ENCODE measurements at places on chromosomes 4 and X.
A peak's percentile ranks its signal among the peaks of the same experiment; 100 is the strongest.

GRCh38 chr4:54228961-54229501 lies at the start of gene PDGFRA:
TSS of gene PDGFRA (plus strand) at chr4:54229293. CDS start at chr4:54258769, 29,476 bp downstream.
- DNase-seq = peak; percentile 98

DNA sequence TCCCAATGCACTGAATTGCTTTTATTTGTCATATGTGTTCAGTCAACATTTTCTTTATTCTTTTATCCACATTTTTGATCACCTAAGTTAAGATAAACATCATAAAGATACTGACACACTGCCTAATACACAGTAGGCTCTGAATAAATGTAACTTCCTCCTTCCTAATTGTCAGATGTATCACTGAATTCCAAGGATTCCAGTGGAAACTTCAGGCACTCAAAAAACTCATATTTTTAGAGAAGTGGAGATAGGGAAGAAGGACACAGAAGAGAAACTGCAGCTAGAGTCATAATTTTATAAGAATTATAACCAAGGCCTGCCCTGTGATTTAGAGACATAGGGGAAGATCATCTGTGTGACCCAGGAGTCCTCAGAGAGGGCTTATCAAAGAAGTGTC lies 753.3 kb downstream of the ADGRL3 start:
- DNase-seq = peak; percentile 18

DNA sequence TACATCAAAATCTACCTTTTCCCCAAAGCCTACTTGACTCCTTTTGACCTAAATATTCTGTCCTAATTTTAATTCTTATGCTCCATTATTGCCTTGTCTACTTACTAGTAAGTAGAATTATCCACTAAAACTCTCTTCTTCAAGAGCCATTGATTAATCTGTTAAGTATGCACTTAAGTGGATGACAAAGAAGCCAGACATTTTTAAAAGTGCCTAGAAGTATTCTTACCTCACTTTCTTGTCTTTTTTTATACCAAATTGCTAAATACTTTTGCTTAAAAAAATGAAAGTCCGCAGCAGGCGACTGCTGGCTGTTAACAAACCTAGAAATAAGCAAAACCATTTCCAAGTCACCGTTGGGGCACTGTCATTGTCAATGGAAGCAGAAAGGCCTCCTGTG lies 20.1 kb upstream of the FRMPD4 start:
- DNase-seq = peak; percentile 19

DNA sequence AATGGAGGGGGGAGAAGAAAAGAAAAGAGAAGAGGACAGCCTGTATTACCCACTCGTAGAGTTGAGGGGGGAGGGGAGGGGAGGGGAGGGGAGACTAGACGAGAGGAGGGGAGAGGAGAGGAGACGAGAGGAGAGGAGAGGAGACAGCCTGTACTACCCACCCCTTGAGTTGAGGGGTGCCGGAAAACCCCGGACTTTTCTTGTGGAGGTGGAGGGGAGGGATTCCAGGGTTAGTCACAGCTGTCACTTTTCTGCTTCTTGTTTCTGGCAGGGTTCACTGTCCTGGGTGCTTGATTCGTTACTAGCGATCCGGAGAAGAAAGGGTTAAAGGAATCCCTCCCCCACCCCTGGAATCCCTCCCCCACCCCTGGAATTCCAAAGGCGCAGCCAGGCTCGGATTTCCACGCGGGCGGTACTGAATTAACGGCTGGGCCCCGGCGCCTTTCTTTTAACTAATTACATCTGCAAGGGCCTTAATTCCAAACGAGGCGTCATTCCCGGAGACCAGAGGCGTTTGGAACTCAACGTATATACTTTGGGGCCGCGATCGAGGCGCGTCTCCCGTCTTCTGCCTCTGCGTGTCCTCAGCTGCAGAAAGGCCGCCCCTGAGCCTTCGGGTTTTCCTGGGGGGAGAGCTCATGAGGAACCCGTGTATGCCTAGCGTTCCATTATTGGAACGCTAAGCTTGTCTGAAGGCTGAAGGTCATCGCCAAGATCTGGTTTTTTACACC lies 20.1 kb upstream of the CSF2RA start:
- peak; percentile 32 for DNase-seq

DNA sequence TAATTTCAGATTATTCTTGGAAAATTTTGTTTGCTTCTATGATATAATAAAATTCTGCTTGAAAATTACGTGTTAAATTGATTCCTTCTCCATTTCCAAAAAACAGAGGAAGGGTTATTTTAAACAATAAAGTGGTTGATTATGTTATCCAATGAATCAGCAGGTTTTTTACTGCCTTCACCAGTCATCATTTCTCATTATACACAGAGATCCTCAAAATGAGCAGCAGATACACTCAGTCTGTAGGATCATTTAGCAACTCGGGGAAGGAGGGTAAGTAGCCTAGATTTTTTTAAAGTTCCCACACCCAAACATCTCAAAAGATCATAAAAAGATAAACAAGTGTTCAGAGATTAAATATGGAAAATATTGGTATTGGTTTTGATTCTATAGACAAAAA lies 6.8 kb upstream of the TMEM144 start:
- no peak for DNase-seq
